Suppressor macrophage (primary cell): ENCODE measurements at places on chromosomes 13 and 19.

- no peak for DNase-seq
Observed at GRCh38 chr19:13461536-13461935, 44.7 kb downstream of the CACNA1A start.

DNA sequence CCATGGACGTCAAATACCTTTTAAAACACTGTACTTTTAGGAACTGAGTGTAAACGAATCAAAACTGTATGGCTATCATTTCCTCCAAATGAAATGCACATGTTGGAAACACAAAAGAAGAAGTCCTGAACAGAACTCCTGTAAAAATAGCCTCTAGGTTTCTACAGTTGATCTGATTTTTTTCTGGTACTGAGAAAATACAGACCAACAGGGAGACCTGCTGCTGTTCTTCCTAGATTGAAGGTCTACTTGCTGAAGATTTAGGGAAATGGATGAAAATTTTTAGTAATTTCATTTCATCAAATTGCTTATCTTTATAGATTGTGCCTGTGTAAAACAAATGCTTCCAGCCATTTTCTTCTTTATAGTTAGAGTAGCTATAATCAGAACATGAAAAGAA is 520.4 kb downstream of the SLITRK6 start:
- no peak for DNase-seq

- no peak for DNase-seq
Observed at GRCh38 chr13:35733827-35734226, 257.3 kb upstream of the MAB21L1 start.

DNA sequence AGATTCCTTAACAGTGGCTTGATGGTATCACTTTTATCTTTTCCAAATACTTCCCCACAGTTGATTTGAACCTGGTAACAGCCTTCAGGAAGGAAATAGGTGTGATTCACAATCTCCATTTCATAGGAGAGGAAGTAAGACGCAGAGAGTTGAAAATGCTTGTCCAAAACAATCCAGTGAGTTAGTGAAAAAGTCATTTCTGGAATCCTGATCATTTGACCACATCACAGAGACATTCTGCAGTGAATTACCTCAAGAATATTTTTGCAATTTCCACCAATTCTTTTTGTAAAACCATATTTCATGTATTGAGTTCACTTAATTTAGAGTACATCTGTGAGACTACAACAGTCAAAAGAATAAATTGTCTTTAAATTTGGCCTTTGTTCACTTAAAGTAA is 292.8 kb downstream of the DCLK1 start:
- no peak for DNase-seq

GRCh38 chr13:22926748-22927400 is 253.9 kb upstream of the SGCG start:
- DNase-seq: peak; percentile 30

DNA sequence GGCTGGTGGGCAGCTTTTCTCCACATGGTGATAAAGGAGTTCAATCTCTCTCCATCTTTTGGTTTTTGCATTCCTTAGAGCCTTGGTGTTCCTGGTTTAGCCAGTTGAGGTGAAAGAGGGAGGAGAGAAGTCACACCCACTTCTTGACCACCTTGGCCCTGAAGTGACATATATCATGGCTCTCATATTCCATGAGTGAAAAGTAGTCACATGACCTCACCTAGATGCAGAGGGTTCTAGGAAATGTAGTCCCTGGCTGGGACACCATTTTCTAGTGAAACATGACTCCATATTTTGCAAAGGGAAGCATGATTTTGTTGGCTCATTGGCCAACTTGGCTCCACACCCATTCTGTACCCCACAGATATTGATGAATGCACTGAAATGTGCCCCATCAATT is 16.1 kb downstream of the ADGRE1 start:
- no peak for DNase-seq

DNA sequence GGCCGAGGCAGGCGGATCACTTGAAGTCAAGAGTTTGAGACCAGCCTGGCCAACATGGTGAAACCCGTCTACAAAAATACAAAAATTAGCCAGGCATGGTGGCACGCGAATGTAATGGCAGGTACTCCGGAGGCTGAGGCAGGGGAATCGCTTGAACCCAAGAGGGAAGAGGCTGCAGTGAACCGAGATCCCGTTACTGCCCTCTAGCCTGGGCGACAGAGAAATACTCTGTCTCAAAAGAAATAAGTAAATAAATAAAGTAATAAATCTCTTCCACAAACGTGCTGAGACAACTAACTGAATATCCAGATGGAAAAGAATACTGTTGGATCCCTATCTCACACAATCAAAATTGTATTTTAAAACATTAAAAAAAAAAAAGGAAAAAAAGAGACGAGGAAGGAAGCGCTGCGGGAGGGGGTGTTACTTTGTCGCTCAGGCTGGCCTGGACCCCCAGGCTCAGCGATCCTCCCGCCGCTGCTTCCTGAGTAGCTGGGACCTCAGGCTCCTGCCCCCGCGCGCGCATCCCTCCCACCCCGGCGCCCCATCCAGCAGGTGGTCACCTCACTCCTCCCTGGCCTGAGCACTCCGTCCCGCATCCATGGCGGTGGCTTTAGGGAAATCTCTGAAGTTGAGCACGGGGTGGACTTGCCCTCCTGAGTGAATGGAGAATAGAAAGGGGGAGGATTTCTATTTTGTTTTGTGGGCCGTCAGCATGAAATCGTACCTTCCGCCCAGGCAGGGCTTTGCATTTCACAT is 628 bp upstream of the ZNF813 start:
- no peak for DNase-seq

GRCh38 chr19:13847407-13848339 is 29.3 kb upstream of the NANOS3 start:
- DNase-seq: peak; percentile 97

GRCh38 chr13:101399365-101399764 is 16.9 kb downstream of the NALCN start:
- no peak for DNase-seq

DNA sequence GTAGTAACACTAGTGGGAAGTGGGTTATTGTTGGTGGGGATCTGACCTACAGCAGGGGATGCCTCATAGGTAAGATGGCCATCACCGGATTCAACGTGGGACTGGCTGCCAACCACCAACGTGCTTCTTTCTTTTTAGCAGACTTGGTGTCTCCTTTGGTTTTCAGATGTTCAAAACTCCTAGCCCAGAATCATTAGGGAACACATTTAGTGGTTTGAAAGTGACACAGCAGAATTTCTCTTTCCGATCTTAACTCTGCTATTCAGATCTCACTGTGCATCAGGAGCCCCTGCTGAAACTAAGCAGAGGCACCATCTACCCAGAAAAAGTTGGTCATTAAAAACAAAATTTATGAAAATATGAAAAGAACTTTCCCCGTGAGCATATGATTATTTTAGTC is 36.7 kb upstream of the PCDH8 start:
- no peak for DNase-seq

DNA sequence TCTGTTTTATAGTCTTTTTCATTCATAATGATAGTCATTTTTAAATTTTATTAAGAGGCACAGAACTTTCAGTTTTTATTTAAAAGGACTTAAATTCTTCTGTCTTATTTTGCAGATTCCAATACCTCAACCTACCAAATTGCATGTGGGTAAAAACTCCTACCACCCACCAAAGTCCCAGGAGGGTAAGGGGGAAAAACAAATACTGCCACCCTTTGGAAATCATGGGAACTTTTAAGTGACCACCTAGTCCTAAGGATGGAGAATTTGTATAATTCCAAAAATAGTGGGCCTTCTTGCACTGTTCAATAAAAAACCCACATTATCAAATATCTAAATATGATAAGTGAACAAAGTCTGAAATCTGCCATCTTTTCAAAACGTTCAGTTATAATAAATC is 9.7 kb downstream of the SUPT20H start:
- DNase-seq: no peak

- no peak for DNase-seq
Observed at GRCh38 chr13:34459856-34460255, 482.2 kb upstream of the NBEA start.

- no peak for DNase-seq
Observed at GRCh38 chr13:40383132-40383531, 283.3 kb downstream of the FOXO1 start.

GRCh38 chr13:49784886-49785570 is 7.5 kb downstream of the KPNA3 start:
- DNase-seq: no peak

DNA sequence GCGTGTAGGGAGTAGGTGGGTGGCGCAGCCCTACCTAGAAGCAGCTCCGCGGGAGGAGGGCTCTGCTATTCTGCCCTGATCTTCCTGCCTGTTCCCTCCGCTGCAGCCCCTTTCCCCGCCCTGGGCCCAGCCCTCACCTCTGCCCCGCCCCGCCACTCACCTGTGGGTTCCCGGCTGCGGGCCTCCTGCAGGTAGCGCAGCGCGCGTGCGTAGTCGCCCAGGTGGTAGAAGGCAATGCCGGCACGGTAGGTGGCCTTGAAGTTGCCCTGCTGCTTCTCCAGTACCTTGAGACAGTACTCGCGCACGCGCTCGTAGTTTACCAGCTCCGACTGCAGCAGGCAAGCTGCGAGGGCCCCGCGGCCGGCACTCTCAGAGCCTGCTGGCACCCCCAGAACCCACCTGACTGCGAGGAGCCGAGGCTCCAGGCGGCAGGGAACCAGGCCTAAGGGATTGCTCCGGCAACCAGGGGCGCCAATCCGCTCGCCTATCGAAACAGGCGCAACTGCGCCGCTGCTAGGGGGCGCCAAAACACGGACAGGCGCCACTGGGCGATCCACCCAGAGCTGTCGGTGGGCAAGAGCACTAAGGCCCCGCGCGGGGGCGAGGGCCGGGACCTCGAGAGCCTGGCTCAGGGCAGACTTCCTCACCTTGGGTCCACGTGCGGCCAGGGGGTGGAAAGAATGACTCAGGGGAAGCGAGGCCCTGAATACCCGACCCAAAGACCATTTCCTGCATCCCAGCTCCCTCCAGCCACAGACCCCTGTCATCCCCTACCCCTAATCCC is 965 bp downstream of the TTC9B start:
- peak; percentile 56 for DNase-seq

GRCh38 chr13:59790626-59791025 is 373.1 kb downstream of the DIAPH3 start:
- no peak for DNase-seq
